ENCODE measurements at places on chromosomes 7 and 10. TPM values are rescaled to one million over a fixed set of nuclear protein-coding genes. Genes with fewer than 3 reads are reported as not detected.

GRCh38 chr10:114075093-114075492 lies 31.4 kb downstream of the ADRB1 start:
- DNase-seq = no peak

DNA sequence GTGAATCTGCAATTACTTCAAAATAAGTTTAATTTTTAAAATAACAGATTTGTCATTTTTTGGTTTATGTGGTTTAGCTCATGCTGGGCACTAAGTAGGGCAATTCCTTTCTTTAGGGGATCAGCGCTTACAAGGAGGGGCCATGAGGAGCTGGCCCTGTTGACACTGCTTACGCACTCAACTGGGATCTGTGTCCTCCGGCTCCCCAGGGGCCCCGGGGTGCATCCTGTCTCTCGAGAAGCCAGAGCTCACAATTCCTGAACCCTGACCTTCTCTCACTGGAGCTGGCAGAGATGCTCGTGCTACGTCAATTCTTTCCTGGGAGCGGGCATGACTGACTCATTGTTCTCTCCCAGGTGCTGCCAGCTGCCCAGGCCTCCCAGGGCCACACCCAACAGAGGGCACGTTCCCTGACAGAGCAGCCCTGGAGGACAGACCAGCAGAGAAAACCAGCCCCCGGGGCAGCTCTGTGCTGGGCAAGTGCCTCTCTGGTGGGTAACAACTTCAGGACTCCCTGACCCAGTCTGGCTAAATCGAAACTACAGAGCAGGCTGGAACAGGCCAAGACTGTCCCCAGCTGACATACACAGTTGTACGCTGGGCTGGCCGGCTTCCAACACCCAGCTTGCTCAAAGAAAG lies 36.8 kb downstream of the CTBP2 start:
- no peak for DNase-seq

DNA sequence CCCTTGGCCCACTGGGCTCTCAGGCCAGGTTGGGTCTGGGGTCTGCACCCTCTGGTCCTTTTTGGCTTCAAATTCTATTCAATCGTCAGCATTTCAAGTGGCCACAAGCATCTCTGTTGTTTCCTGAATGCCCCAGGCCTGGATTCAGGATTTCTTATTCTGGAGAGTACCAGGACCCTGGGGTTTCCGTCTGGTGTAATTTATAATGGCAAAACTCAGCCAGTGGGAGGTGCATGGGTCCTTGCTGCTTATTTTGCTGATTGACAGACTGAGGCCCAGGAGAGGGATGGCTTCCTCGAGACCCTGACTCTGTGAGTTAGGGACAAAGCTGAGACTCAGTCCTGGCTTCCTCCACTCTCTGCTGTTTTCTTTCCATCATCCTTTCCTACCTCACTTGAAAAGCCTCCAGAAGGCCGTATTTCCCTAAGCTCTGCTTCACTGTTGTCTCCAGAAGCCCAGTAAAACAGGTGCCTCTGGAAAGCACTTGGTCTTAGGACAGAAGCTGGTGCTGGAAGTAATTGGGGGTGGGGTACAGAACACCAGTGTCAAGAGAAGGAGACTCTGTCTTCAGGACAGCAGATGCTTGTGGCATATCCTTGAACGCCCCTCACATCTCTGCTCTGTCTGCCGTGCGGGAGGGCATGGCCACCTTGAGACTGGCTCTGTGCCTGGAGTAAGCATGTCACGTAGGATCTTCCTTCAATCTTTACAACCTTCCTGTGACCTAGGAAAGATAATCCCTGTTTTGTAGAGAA lies 39.4 kb upstream of the SH2D4B start:
- no peak for DNase-seq

Gene ASB10
- polyA plus RNA-seq = not detected

Gene CYP2C8
- polyA plus RNA-seq = 2.4 TPM
